ENCODE measurements at places on chromosomes 1 and 21.

DNA sequence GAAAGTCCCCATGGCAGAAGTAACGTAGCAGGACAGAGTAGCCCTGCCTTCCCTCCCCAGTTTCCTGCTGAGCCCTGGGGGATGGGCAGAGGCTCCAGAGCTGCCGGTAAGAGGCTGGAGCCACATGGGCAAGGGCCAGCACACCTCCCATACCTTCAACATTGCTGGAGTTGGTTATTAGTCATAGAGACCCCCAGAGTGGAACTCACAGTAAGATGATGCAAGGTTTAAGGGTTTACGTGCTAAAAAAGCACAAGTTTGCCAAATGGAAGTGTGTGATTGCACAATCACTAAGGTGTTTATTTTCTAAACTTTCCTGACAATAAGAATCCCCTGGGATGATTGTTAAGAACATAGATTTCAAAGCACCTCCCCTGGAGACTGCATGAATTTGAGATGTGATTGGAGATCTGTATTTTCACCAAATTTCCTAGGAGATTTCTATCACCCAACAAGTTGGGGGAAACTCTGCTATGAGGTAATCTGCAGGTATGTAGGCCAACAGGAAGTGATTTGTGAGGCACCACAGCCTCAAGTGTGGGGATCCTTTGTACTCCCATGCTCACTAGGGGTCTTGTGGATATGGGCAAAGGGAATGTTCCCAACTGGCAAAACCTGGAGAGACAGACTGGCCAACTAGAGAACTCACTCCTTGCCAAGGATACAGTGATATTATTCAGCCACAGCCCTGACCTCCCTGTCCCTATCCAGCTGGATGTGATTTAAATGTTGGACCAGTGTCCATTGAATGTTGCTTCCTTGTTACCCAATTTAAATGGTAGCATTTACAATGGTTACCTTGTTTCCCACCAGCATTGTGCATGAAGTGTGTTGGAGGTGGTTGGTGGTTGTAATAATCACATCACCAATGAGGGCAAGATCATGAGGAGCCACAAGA lies 37.1 kb upstream of the CSF1 start:
- DNase-seq: no peak

- peak; percentile 10 for DNase-seq
Measured at GRCh38 chr1:239952348-239953308, 139.1 kb upstream of the FMN2 start.

DNA sequence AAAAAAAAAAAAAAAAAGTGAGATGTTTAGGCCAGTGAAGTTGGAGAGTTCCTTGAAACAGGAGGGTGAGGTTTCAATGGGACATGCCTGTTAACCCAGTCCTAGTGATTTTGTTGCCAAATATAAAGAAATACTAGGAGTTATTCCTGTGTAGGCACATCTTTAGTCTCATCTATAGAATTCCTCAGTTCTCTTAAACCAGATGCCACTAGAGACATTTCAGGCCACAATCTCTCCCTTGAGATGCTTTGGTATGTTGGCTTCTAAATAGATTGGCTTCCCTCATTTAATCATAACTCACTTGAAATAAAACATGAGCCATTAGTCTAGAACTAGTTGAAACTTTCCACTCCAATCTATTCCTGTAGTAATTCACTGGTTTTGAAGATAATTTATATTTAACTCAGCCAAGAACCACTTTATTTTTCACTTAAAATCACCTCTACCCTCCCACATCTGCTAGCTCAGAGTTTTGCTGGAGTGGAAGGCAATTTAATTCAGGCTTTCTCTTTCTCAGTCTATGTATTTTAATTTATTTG lies 29.8 kb downstream of the GPR137B start:
- DNase-seq: no peak

- DNase-seq: peak; percentile 86
Measured at GRCh38 chr1:156583821-156584622, 4.5 kb downstream of the TTC24 start.

GRCh38 chr1:181319907-181320306 lies 163.4 kb upstream of the CACNA1E start:
- DNase-seq: no peak

DNA sequence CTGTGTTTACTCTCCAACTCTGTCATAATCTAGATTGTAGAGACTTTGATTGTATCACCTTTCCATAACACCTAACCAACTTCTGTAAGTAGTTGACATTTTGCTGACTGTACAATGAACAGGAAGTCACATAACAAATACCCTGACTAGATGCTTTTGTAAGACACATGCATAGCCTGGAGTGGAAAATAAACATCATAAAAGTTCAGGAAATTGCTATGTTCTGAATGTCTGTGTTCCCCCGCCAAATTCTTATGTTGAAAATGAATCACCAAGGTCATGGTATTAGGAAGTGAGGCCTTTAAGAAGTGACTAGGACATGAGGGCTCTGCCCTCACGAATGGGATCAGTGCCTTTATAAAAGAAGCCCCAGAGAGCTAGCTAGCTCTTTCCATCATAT lies 40.4 kb upstream of the ZSWIM5 start:
- DNase-seq: no peak

- no peak for DNase-seq
Measured at GRCh38 chr1:96048572-96049212, 672.9 kb upstream of the PTBP2 start.

GRCh38 chr1:26160527-26161414 lies 1.9 kb downstream of the FAM110D start:
- DNase-seq: no peak

DNA sequence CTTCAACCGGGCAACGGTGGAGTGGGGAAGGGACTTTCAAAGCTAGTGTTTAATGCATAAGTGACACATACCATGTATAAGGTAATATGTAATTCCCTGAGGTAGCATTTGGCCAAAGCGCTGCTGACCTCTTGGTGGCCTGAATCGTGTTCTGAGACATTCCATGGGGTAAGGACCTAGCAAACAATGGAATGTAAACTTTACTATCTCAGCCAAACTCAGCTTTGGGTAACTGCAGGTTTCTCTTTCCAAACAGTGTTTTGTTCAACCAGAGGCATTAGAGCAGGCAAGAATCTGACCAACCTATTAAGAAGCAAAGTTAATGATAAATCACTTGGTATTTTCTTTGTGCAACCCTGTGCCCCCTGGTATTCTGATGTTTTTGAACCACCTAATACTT lies 22.0 kb downstream of the TGFB2 start:
- no peak for DNase-seq

DNA sequence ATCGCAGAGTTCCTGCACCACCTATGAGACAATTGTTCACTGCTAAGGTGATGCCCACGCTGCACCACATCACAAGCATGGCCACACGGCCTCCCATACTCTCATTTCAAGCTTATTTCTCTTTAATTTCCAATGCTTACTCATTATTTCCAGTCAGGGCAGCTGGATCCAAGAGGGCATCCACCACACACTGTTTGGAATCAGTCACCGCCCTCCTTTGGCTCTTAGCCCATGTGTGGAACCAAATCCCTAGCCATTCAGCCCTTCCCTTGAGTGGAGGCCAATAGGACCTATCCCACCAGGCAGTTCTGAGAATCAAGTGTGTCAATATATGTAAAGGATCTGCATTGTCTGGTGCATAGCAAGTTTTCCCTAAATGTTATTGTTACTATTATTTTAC lies 26.3 kb upstream of the PALMD start:
- DNase-seq: no peak

DNA sequence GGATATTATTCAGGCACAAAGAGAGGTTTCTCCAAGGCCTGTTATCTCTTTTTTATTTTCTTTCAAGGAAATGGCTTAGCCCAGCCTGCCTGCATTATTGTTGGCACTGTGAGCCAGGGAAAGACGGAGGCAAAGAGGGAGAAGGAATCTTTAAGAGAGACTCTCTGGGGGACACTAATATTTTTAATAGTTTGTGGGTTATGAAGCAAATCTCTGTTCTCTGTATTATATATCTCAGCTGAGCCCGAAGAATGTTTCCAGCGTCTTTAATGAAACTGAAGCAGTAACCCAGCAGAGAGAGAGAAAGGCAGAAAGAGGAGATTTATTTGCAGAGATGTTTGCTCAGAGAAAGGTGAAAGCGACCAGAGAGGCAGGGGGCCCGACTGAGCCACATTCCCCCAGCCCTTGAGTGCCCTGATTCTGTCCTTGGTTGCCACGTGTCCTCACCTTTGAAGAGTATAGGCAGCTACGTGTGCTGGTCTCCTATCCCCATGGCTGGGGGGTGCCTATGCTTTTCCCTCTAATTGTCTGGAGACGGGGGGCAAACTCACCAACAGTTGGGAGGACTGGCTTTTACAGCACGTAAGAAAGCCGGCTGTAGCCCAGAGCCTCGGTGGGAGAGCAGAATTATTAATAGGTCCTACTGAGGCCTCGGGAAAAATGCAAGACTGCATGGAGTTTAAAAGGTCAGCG lies 166.4 kb downstream of the TRABD2B start:
- DNase-seq: no peak

DNA sequence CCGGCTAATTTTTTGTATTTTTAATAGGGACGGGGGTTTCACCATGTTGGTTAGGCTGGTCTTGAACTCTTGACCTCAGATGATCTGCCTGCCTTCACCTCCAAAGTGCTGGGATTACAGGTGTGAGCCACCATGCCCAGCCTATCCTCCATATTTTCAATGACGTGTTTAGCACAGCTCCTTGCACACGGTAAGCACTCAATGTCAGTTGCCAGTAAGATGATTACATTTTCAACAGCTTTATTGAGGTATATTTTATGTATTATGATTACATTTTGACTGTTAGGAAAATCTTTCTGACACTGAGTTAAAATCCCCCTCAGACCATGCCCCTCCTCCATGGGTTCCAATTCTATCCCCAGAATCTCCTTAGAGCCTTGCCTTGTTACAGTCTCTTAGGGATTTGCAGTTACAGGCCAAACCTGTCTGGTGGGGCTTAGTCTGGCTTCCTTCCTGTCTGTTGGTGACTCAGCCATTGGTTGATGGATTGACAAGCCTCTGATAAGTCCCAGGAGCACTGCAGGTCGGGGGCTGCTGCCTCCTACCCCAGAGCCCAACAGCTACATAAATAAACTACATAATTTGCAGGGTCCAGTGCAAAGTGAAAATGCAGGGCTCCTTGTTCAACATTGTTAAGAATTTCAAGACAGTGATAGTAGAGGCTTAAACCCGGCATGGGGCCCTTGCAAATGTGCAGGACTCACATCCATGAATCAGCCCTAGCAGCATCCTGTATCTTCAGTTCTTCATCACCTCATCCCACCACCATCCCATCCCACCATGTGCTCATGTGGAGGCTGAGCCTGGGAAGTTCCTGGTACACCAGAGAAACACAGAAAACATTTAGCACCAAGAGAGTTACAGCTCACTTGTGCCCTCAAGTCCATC lies 23.4 kb downstream of the COA7 start:
- no peak for DNase-seq

DNA sequence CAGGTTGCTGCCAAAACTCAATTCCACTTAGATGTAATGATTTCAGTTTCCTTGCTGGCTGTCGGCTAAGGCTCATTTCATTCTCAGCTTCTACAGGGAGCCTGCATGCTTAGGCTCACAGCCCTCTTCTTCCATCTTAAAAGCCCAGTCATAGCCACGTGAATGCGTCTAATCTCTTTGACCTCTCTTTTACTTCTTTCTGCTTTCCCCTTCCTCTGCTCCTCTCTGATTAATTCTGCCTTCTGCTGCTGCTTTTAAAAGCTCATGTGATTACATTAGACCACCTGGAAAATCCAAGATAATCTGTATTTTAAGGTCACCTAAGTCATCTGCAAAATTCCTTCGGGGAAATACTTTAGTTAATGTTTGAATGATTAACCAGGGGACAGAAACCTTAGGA lies 812.8 kb upstream of the BRINP3 start:
- no peak for DNase-seq

DNA sequence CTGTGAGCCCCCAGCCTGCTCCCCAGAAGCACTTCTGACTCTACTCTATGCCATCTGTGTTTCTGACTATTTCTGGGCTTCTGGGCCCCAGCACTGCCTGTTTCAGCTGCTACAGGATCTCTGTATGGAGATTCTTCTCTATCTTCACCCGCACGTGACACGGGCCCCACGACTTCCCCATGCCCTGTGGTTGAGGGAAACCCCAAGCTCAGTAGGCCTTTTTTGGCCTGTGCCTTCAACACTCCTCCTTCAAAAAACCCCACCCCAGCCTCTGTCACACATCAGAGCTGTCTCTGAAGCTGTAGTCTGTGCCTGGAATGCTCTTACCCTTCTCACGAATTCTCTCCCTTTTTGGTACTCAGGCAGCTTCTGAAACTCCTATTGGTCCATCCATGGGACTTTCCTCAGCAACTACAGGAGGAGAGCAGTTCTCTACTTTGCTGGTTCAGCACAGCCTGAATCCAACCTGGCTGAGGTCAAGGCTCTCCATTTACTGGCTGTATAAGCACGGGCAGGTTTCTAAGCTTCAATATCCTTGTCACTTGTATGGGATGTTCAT lies 2.0 kb upstream of the NID1 start:
- DNase-seq: peak; percentile 42

DNA sequence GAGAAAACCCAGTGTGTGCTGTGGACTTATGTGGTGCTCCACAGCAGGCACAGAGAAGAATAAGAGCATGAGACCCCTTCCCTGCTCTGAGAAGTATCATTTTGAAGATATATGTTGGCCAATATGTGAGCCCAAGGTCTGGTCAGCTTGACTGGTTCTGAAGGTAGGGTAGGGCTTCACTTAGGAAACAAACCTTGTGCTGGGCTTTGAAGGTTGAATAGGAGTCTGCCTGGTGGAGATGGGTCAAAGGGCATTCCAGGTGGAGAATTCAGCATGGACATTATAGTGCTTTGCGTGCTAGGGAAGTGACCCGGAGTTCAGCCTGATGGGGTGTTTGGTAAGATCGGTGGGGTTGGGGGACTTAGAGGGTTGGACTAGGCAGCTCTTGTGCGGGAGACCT lies 99.1 kb downstream of the EPHB2 start:
- no peak for DNase-seq

- no peak for DNase-seq
Measured at GRCh38 chr1:52546852-52547251, 6.0 kb downstream of the TUT4 start.

DNA sequence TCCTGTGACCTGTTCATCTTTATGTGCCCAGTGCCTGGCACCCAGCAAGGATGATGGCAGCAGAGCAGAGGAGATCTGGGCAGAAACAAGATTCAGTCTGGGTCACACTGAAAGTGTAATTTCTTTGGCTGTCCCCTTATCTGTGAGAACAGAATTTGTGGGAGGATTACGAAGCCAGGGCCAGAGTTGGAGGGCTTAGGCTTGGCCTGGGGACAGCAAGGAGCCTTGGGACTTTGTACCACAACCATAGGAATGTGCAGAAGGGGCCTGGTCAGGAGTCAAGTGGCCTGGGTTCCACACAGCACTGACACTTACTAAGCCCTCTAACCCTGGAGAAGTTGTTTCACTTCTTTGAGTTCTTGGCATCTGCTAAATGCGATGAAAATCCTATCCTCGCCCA lies 12.8 kb downstream of the PMVK start:
- no peak for DNase-seq

DNA sequence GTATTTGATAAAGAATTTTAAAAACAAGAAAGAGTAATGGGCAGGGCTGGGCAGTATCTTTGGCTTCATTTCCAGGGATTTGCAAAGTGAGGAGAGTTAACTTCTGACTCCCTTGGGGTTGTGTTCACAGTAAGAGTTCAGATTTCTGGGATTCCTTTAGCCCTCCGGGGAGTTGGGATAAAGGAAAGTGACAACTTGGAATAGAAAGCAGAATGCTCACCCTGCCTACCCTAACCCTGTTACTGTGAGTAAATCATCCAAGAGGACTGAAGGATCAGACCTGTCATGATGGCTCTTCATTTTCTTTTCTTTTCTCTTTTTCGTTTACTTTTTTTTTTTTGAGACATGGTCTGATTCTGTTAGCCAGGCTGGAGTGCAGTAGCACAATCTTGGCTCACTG lies 76.1 kb downstream of the CACHD1 start:
- no peak for DNase-seq
